Activated B cell treated with CpG ODN at 0.5 μM for 24 hours (primary cell): ENCODE measurements at places on chromosomes 12 and 14. TPM values are rescaled to one million over a fixed set of nuclear protein-coding genes. Genes with fewer than 3 reads are reported as not detected.

RNASE7 gene
- total RNA-seq, result not detected in 2 replicates

OR4E2 gene
- not detected in 2 replicates for total RNA-seq

MIP gene
- not detected in 2 replicates for total RNA-seq

DNA sequence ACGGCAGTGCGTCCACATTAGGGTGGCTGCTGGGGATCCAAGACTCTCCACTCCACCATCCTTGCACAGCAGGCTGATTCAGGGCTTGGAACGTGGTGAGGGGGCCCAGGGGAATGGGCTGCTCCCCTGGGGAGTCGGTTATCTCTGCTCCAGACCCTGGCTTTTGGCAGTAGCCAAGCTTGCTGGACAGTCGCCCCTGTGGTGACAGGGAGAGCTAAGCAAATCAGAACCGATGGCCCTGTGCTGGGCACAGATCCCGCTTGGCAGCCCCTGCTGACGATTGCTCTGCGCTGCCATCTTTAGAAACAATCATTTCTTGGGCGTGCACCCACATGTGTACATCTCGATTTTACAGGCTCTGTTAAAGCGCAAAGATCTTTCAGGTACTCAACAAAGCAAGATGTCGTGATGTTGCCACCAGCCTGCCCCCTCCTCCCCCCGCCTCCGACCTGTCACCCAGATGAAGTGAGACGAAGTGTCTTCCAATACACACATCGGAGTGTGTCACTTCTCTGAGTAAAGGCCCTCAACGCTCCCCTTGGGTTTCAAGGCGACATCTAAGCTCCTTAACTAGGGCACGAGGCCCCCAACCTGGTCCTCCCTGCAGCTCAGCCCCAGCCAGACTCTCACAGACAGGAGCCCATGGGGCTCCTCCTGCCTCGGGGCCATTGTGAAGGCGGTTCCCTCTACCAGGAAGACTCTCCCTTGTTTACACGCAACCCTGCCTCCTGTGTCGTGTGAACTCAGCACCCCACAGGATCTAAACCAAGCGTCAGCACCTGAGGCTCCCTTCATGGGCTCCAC is 55.6 kb downstream of the PITPNM2 start:
- DNase-seq, result no peak

DNA sequence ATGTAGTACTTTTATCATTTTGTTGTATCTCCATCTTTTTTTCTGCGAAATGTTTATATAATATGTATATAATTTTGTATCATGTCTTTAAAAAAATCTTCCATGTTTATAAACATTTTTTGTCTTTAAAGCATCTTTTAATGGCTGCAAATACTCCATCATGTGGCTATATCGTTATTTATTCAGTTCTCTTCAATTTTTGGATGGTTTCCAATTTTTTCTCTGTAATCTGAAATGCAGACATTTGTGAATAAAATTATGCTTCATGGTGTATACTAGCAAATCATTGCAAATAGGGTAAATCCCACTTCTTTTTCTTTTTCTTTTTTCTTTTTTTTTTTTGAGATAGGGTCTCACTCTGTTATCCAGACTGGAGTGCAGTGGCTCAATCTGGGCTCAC is 54.0 kb downstream of the CPSF2 start:
- no peak for DNase-seq

- DNase-seq, result no peak
These were observed 26.4 kb upstream of the MED13L start for GRCh38 chr12:116303929-116304328.

- no peak for DNase-seq
These were observed 150.9 kb downstream of the TTLL5 start for GRCh38 chr14:75811872-75812499.

DNA sequence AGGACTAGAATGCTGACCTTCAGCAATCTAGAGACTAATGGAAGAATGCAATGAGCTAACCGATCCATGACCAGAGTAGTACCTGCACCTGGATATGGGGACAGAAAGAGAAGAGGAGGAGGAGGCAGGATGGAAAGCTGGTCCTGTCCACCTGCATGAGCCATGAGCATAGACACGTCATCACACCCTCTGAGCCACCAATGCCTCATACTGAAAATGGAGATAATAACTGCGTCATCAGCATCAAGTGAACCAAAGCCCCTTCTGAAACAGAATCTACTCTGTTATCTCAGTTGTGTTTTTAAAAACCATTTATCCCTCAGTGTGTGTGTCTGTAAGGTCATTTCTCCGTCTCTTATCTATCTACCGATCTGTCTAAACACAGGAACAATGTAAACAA is 327.0 kb downstream of the BCL11B start:
- DNase-seq, result no peak

- no peak for DNase-seq
These were observed 291.7 kb downstream of the RAD51B start for GRCh38 chr14:68111097-68111852.
